ENCODE measurements at places on chromosomes 7 and 10.
A peak's percentile ranks its signal among the peaks of the same experiment; 100 is the strongest.

DNA sequence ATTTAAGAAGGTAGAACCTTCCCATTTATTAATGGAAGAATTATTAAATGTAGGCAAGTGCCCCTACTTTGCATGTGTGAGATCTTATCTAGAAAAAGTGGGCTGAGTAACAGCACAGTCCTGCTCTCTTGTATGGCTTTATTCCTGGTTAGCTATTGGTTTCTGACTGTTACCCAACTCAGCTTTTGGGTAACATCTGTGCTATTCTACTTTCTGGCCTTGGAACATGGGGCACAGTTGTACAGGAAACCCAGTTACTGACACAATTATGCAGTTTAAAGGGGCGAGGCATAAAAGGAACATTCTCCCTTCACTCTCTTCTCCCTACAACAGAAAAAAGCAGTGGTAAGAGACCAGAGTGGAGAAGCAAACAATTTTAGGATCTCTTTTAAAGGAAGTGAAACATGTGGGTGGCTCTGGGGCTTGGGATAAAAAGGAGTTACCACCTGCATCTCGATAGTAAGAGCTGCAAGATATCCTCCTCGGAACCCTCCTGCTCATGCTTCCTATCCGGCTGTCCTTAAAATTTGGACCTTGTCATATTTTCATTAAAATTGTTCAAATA lies 16.0 kb downstream of the NUDT5 start:
- DNase-seq, result no peak

GRCh38 chr10:110008518-110009339 lies 945 bp downstream of the ADD3 start:
- DNase-seq, result peak; percentile 37

DNA sequence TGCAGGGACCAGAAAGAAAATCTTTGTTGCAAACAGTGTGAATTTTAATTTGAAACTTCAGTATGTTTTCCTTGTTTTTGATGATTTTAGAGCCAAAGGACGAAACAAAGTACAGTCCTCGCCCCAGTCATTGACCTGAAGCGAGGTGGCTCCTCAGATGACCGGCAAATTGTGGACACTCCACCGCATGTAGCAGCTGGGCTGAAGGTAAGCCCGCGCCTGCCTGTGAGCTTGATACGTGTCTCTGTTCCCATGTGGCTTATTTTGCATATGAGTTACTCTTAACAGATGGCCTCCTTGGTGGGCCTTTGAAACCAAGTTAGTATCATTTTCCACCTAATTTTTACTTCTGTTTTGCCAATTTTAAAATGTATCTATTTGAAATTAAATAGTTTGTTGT lies 12.3 kb downstream of the RBM17 start:
- no peak for DNase-seq

DNA sequence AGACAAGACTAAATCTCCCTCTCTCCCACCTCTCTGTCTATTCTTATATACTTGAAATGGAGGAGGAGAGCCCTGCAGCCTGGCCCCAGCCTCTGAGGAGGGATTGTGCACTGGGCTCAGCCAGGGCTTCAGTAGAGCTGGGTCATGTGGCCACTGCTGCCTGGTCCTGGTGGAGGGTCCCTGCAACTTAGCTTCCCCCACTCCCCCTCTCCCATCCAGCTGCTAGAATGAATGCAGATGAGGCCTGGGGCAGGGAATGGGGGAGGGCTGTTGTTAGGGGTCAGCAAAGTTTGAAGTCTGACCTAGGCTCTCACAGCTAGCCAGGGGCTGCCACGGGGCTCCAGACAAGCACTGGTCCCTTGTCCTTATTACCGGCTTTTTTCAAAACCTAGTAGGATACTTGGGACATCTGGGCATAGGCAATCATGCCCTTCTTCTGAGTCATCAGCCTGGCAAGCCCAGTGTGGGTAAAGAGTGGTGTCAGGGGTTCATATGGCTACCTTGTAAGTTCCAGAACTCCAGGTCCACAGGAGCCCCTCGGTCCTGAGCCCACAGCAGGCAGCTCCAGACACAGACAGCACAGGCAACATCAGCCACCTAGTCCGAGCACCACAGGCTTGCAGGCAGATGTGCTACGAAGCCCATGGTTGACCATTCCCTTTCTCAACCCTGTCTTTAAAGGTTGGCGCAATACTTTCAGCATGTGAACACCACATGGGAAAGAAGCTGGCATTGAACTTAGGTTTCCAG lies 12.8 kb upstream of the CXCL12 start:
- no peak for DNase-seq

DNA sequence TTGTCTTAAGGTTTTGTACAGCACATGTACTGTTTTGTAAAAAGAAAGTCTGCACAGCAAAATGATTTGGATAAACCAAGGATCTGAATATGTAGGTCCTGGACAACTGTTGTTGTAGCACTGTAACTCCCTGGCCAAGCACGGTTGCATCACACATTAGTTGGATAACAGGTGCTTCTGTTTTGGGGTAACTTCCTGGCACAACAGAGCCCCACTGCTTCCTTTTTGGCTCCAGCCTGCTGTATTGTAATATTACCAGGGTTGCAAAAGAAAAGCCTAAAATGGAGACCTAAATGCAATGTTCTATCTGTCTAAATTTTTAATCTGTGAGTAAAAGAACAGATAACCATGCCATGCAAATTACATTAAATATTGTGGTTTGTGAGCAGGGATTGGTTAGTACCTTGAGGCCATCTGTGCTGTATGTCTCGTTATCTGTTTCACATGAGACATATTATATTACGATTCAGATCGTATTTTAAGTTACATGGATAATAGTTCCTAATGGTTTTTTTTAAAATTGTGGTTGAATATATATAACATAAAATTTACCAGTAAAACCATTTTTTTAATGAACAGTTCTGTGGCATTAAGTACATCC lies 27.5 kb upstream of the WAC start:
- no peak for DNase-seq

DNA sequence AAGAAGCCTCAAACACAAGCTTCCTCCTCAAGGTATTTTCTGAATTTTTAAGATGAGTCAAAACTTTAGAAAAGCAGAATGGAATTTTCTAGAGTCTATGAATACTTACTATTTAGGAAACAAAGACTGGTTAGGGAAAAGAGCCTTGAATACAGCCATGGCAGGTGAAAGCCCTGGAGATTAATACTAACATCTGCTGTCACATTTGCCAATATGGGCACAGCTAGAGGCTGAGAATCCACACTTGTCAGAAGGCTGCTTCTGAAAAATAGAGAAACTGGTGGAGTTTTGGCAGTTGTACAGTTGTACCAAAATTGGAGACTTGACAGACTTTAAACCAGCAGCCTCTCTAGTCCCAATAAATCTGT lies 24.3 kb upstream of the CNNM1 start:
- no peak for DNase-seq

GRCh38 chr10:15436696-15437095 lies 65.6 kb upstream of the FAM171A1 start:
- DNase-seq, result no peak

Measured in activated CD8-positive, alpha-beta memory T cell treated with anti-CD3 and anti-CD28 coated beads, Interleukin-2, amount 50 U/mL, for 4 hours (primary cell).